ENCODE measurements at places on chromosomes 4 and X.

DNA sequence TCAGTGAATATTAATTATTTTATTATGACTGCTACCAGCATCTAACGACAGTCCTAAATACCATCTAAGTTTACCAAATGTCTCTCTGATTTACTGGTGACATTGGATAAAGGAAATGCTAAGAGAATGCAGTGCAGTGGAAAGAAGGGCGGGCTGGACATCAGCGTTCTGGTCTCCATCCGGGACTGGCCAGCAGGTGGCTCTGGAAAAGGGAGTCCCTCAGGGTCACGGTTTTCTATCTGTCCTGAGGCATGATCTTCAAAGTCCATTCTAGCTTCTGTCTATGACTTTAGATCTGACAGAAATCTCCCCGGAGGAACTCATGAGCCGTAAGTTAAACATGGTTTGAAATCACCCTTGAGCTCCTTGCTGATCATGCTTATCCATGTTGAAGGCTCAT, 3.3 kb downstream of the TRIM2 start:
- DNase-seq, result no peak

DNA sequence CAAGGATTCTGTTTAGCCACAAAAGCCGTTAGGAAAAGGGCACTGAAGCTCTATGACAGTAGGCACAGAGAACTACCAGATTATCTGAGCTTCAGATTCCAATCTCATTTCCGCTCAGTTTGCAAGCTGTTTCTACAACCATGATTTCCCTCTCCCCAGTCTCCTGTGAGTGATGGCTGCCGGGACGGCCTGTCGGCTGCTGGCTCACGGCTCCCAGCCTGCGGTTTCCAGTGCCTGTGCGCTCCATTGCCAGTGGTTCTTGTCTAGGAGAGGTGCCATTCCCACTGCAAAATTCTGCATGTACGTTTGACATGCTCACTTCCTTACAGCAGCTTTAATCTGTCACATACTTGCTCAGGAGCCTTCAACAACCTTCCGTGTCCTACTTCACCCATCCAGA, 429.1 kb upstream of the FRG1 start:
- DNase-seq, result no peak

DNA sequence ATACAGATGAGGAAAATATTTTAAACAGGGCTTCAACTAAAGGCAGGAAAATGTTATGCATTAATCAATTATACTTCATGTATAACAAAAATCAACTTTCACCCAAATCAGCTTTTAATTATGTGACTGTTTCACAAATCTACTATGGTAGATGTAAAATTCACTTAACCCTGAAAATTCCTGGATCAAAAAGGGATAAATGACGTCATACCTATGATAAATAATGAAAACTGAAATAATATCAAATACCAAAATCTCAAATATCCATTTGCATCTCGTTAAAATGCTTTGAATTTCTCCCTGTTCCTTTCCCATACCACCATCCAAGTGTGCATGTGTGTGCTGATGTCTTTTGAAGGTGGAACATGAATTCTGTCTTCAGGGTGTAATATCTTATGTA, 11.5 kb downstream of the S100G start:
- DNase-seq, result no peak

GRCh38 chr4:99361268-99361898, 8.8 kb upstream of the ADH1C start:
- DNase-seq, result no peak

- DNase-seq, result no peak
Measured at GRCh38 chrX:107836958-107837357, 11.3 kb downstream of the MID2 start.

DNA sequence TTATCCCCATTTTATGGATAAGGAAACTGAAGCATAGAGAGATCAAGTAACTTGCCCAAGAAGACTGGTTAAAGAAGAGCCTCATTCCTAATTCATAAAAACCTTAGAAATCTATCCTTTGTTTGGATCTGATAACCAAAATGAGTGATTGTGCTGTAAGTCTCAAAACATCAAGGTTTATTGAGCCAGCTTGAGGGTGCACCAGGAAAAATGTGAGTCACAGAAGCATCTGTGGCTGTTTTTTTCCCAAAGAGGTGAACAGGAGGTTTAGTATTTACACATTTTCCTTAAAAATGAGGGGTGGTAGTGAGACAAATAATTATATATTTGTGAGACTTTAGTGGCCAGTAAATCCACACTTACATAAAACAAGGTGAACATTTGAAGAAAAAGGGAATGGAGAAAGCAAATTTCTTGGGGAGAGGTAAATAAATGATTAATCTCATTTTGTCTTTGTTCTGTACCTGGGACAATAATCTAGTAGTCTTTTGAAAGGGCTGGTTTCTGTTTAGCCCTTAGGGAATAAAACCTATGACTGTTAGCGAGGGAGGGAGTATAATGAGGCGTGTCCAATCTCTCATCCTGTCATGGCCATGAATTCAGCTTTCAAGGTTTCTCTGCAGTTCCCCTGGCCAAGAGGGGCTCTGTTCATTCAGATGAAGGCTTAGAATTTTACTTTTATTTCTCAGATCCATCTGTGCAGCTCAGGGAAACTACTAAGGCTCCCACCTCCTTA, 12.2 kb upstream of the FMR1 start:
- DNase-seq, result no peak

- no peak for DNase-seq
Measured at GRCh38 chr4:1754336-1754735, 33.0 kb downstream of the TACC3 start.

DNA sequence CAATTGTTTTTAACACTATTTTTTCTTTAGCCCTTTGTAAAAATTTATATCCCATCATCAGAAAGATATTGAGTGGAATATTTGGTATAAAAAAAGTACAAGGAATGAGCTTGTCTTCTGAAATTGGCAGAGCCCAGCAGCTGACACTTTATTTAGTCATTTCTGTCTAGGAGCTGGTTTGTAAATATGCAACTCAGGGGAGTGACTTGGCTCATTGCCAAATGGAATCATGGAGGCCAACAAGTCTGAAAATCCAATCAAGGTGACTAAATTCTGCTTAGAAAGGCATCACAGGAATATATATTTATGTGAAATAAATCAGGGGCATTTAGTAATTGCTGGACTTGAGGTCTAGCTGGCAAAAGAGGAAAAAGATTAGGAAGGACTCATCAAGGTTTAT, 74.4 kb downstream of the OTC start:
- no peak for DNase-seq

GRCh38 chr4:1899149-1900086, 28.2 kb downstream of the NSD2 start:
- DNase-seq, result peak; percentile 81

DNA sequence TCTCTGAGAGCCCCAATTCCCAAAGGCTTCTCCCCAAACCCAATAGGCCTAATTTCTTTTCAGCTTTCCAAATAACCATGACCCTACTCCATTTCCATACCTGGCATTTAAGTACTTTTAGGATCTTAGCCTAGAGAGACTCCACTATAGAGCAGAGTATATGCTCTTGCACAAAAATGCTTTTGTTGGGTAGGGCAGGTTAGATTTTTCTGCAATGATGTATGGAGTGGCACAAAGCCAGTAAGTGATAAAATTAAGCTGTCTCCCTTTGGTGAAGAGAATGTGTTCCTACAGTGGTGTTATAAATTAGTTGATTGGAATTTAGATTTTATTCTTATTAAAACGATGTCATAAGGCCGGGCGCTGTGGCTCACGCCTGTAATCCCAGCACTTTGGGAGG, 124.9 kb downstream of the INPP4B start:
- DNase-seq, result no peak

DNA sequence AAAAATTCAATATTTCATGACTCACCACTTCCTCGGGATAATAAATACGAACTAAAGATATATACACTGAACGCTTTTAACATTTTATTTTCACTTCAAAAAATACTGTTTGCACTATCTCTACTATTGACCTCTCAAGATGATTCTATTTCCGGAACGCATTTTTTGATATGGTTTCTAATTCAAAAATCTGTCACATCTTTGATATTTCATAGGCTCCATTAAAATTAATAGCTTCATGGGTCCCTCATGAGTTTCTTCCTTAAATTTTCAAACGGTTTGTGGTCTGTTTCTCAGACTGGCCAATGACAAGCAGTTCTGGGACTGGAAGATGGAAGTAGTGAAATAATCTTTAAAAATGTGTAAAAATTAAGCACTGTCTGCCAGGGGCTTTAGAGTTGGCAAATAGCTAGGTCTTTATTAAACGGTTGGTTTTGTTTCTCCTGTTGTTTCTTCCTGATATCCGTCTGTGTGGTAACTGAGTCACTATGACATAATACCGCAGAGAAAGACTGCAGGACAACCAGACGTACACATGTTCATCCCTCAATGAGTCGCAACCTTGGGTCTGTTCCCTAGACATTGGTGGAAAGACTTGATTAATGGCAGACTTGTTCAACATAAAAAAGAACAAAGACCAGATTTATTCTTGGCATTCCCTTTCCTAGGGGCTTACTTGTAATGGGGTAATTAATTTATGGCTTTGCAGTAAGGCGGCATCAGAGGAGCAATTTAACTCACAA, 133.8 kb downstream of the PALLD start:
- no peak for DNase-seq

- DNase-seq, result no peak
Measured at GRCh38 chrX:111376897-111377578, 35.0 kb downstream of the DCX start.

DNA sequence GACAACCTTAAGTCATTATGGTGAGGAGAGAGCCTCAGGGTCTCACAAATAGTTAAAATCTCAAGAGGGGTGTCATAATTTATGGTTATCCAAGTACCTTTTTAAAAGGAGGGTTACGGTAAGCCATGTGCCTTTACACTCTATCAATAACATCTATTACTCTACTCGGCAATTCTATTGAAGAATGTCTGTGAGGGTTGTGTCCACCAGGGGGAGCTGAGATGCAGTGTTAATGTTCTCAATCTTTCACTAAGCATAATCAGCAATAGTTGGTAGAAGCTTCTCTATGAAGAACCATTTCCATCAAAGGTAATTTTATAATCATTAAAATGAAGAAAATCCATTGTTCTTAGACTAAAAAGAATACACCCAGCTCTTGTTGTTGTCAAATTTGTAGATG, 457.4 kb downstream of the CENPC start:
- DNase-seq, result peak; percentile 52

- DNase-seq, result no peak
Measured at GRCh38 chrX:22090181-22090580, 58.1 kb downstream of the PHEX start.

DNA sequence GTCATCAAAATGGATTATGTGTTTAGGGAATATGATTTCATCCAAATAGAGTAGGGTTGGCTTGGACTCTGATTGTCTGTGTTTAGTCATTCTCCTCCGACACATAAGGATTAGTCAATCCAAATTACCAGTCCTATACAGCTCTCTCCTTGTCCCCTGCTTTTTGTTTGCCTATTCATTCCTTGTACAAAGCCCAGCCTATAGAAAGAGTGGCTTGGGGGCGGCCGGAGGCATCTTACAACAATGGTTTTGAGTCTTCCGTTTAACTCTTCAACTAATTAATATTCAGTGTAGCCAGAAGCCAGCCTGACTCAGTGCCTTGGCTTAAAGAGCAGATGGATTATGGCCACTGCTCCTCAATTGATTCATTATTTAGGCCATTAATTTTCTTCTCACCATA, 796.6 kb upstream of the POU3F4 start:
- DNase-seq, result no peak

GRCh38 chr4:31349907-31350306, 629.7 kb downstream of the PCDH7 start:
- no peak for DNase-seq

DNA sequence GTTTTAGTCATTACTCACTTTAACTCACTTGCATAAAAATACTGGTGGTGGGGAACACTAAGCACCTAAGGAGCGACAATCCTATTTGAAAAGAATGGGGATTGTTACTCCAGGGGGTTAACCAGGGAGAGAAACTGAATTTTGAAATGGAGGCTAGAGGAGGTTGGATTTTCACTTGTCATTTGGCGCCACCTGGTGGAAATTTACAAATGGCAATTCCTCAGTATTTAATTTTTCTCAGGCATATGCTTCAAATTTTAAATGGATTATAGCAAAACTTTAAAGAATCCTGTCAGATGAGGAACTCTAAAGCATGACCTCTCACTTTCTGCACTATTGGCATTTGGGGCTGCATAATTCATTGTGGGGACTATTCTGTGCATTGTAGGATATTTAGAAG, 2.7 kb upstream of the GEMIN8 start:
- DNase-seq, result peak; percentile 59

GRCh38 chrX:134406356-134407064, 53.5 kb upstream of the HPRT1 start:
- no peak for DNase-seq

- DNase-seq, result no peak
Measured at GRCh38 chr4:91118597-91118996, 991.4 kb downstream of the CCSER1 start.

DNA sequence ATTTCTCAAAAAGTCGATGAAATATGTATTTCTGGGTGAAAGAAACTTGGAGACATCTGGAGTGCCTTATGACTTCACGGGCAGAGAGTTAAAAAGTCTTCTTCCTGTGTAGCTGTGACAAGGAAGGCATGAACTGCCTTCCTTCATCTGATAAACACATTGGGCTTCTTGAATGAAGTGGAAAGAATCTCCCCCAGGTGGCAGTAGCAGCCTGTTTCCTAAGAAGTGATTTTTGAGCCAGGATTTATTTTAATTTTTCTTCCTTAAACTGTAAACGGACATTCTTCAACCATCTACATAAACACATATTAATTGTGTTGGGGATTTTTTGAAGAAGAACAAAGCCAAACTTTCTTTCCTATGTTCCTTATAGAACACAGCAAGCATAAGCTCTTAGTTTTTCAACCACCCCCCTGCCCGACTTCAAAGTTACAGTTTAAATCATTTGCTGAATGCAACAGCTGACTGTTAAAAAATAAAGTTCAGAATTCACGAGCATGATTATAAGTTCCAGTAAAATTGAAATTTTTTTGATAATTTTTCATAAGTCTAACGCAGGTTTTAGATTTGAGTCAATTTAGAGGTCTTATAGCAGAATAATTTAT, 980 bp upstream of the GIMD1 start:
- peak; percentile 11 for DNase-seq

- DNase-seq, result peak; percentile 56
Measured at GRCh38 chr4:153221783-153222706, 17.8 kb downstream of the TRIM2 start.

- no peak for DNase-seq
Measured at GRCh38 chr4:127660284-127660885, 27.6 kb downstream of the INTU start.

DNA sequence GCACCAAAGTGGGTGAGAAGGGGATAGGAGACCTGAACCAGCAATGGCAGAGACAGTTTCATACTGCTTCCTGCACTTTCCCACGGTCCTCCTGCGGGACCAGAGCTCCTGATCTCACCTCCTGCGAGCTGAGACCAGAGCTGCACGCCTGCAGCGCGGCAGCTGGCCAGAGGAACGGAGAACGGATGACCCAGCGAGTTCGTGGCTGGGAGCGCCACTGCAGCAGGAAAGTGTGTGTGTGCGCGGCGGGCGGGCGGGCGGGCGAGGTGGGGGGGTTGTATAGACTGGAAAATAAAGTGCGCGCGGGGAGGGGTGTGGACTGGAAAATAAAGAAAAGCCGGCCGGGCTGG, 16.5 kb downstream of the MCF2 start:
- DNase-seq, result no peak

- DNase-seq, result no peak
Measured at GRCh38 chr4:171441300-171441941, 371.8 kb upstream of the GALNTL6 start.

GRCh38 chr4:139774759-139775487, 109.3 kb downstream of the MGST2 start:
- DNase-seq, result no peak
